Stimulated activated CD8-positive, alpha-beta memory T cell treated with anti-CD3 and anti-CD28 coated beads, Interleukin-4, amount 100 ng/mL, for 48 hours (primary cell): ENCODE measurements at places on chromosomes 3 and 15.

DNA sequence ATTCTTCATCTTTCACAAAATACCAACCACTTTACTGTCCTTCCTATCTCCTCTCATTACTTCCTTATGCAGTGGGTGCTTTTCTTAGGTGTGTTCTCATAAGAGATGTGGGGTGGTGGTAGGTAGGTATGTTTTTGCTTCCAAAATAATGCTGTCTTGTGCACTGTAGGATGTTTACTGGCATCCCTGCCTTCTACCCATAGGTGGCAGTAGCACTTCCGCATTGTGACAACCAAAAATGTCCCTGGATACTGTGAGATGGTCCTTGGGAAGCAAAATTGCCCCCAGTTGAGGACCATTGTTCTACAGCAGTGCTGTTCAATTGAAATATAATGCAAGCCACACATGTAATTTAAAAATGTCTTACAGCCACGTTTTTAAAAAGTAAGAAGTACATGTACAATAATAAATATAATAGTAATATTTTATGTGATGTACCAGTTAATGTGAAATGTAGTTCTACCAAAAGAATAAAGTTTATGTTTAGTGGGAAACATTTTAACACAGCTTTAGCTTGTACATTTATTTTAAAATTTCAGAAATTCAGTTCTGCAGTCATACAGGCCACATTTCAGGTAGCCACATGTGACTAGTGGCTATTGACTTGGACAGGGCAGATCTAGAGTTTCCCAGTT is 75.2 kb downstream of the NEO1 start:
- DNase-seq = peak; percentile 33

- no peak for DNase-seq
Observed at GRCh38 chr3:105704726-105705410, 163.9 kb downstream of the CBLB start.

- no peak for DNase-seq
Observed at GRCh38 chr3:16090024-16090423, 84.5 kb upstream of the GALNT15 start.

DNA sequence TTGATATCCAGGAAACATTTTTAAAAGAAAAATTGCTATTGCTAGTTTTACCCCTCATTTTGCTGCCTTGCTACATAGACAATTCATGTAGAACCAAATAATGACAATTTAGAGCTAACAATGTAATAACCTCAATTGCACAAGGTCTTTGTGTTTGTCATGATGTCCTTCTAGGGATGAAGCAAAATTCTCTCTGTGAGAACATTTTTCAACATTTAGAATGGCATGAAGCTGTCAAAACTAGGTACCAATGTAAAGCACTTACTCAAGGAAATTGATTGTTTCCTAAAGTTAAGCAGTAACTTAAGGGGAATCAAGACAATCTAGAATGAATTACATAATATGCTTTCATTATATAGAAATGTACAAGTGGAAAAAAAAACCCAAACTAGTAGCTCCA is 7.9 kb upstream of the FGF7 start:
- no peak for DNase-seq

- no peak for DNase-seq
Observed at GRCh38 chr3:64922213-64922612, 234.4 kb upstream of the ADAMTS9 start.

- DNase-seq = no peak
Observed at GRCh38 chr3:138398791-138399575, 35.4 kb upstream of the ESYT3 start.

DNA sequence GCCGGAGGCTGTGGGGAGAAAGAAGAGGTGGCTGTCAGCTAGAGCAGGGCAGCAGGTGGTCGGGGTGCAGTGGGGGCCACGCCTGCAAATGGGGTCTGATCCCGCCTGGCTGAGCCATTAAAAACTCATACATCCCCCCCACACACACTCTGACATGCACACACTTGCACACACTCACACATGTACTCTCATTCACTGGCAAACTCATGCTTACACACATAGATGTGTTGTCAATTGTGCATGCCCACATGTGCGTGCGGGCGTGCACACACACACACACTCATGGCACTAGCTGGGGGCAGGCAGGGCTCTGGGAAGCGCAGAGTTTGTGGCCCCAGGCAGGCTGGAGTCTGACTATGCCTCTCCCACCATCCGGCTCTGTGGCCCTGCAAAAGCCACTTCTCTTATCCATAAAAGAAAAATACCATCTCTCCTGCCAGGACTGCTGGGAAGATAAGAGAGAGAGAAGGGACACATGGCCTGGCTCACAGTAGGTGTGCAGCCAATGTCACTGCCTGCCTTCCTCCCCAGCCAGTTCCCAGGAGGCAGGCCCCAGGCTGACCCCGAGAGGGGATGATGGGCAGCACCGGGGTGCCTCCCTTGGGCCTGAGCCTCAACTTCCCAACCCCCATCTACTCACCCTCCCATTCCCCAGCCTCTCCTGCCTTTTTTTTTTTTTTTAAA is 163.5 kb upstream of the LINGO1 start:
- no peak for DNase-seq

DNA sequence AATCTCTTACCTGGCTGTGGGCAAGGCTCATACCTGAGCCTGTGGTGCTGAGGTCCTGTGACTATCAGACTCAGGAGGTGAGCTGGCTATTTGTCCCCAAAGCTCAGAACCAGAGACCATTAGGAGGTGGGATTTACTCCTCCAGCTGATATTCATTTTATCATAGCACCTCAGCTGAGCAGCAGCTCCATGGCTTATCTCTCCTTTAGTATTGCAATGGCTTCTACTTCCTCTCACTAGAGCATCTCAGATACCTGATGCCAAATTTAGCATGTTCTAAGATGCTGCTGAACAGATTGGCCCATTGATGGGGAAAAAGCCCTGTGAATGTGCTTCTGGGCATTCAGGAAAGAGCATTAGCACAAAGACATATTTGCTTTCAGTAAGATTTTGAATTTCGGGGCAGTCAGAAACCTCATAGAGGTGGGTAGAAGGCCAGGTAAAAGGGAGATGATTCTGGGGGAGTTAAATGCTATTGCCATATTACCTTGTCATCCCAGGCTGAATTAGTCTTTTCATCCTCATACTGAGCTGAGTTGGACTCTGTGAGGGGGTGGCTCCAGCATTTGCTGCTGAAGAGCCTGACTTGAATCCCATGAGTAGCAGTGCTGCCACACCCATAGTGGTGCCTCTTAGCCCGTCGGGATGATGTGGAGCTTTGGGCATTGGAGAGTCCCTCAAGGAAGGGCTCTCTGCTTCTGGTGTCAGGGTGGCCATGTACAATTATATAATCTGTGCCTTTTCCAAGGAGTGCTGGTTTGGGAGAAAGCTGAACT is 2.4 kb downstream of the BSN start:
- DNase-seq = no peak

- DNase-seq = no peak
Observed at GRCh38 chr3:158574646-158575045, 3.7 kb downstream of the MLF1 start.
